ENCODE measurements at places on chromosomes 5 and 9.

DNA sequence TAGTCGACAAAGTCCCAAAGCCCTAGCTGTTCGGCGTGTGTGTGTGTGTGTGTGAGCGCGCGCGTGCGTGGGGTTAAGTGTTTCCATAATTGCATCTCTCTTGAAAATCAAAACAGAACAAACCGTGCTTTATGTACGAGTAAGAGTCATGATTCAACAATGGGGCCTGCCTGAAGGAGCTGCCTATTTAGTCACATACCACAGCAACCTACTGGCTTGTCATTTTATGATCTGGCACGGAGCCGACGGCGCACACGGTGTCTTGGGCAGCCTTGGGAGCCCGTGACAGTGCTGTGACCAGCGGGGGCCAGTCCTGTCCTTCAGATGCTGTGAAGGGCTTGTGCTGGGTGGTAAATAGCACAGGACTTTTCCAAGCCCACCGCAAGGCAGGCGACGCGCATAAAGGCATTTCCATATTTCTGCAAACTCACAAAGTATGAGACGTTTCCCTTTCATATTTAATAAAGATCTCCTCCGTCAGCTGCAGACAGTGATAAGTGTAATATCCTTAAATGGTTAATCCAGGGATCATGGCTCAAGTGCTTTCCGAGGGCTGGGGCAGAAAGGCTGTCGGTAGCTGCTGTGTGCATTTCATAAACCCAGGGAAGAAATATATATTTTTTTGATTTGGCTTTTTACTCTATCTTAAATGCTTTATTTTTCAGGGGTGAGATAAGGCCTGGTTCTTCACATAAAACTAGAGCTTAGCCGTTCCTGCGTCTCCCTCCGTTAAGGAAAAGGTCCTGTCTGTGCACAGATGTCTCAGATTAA lies 270.2 kb upstream of the IRX1 start:
- DNase-seq, result no peak

DNA sequence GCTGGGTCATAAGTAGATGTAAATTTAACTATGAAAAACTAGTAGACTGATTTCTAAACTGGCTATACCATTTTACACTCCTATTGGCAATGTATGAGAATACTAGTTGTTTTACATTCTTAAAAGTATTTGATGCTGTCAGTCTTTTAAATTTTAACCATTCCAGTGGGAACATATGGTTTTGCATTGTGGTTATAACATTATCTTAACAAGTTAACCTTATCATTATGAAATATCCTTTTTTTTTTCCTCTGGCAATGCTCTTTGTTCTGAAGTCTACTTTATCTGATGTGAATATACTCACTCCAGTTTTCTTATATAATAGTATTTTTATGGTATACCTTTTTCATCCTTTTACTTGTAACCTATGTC lies 548.9 kb upstream of the CLINT1 start:
- DNase-seq, result no peak

DNA sequence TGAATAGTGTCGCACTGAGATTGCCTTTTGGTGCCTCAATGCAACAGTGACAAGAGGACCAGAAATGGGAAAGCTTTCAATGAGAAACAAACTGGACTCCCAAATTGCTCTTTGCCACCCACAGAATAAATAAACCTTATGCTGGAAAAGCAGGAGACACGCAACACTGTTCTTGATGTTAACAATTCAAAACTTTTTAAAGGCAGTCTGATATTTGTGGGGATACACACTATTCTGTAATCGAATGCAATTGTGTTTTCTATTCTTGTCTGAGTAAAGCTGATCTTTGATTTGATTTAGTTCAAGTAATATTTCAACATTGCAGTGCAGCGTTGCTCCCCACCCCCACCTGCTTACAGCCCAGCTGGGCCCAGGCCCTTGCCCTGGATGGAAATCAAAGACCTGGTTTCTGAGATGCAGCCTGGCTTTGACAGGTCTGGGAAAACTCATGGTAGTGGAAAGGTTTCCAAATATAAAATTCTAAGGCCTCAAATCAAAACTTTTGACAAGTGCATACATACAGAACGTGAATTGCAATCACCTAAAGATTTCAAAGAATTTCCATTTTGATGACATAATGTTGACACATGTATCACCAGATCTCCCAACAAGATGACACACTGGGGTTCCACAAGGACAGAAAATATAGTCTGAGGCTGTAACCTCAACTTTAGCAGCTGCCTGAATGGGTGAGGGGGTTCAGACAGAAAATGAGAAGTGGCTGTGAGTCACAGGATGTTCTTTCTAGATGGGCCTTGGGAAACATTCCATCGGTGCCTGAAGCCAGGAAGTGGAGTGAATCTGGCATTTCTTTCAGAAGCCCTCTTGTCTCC lies 55.1 kb downstream of the ABCA1 start:
- DNase-seq, result peak; percentile 20

- no peak for DNase-seq
Measured at GRCh38 chr9:112833081-112833480, 57.6 kb downstream of the SLC46A2 start.

- DNase-seq, result no peak
Measured at GRCh38 chr9:37503736-37504135, 18.0 kb downstream of the POLR1E start.

DNA sequence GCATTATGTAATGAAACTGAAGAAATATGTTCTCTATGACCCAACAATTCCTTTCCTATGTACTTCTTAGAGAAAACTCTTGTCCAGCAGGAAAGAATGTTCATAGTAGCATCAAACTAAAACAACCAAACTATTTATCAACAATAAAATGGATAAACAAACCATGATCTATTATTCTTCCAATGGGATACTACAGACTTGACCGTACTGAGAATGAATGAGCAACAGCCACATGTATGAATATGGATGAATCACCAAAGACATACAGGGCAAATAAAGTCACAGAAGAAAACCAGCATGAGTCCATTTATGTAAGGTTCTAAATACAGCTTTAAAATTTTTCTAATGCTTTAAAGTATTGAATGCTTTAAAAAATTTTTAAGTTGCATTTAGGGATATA lies 73.6 kb upstream of the SUSD1 start:
- no peak for DNase-seq

- DNase-seq, result no peak
Measured at GRCh38 chr9:34628656-34629490, at the start of gene ARID3C. ARID3C (minus strand) TSS chr9:34629066; CDS start chr9:34628014, 1,052 bp downstream.

DNA sequence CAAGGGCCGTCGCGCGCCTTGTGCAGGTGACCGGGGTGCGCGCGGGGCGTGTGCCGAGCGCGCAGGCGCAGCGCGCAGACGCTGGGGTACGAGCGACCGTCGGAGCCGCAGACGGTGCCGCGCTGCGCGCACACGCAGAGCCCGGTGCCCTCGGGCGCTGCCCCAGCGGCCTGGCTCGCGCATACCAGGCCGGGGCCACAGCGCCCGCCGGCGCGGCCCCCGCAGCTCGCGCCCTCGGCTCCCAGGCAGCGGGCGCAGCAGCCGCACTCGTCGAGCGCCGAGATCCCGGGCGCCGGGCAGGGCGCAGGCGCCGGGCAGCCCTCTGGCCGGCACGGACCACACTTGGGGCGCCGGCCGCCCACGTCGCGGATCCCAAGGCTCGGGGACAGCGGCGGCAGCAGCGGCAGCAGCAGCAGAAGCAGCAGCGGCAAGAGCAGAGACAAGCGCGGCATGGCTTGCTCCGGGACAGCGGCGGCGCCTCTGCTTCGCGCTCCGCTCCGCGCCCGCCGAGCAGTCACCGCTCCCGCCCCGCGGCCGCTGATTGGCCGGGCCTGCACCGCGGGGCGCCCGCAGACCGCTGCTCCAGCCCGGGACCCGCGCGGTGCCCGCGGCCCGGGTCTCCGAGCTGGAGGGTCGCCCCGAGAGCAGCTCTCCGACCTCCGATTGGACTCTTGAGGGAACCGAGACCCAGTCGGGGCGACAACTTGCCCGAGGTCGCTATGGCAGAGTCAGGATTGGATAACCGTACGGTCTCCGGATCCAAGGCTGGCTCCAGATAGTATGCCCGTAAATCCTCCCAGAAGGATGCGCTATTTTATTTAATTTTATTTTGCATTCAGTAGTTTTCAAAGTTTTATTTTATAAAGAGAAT lies at the start of gene IGFBPL1:
Gene IGFBPL1, minus strand, starts transcription at position 482 of the 871 bp plus-strand sequence. Its CDS starts 30 bp downstream, at position 452.
- no peak for DNase-seq

- DNase-seq, result no peak
Measured at GRCh38 chr9:134570711-134571325, 70.8 kb upstream of the COL5A1 start.

GRCh38 chr5:143436871-143437270 lies 33.4 kb upstream of the NR3C1 start:
- DNase-seq, result no peak

DNA sequence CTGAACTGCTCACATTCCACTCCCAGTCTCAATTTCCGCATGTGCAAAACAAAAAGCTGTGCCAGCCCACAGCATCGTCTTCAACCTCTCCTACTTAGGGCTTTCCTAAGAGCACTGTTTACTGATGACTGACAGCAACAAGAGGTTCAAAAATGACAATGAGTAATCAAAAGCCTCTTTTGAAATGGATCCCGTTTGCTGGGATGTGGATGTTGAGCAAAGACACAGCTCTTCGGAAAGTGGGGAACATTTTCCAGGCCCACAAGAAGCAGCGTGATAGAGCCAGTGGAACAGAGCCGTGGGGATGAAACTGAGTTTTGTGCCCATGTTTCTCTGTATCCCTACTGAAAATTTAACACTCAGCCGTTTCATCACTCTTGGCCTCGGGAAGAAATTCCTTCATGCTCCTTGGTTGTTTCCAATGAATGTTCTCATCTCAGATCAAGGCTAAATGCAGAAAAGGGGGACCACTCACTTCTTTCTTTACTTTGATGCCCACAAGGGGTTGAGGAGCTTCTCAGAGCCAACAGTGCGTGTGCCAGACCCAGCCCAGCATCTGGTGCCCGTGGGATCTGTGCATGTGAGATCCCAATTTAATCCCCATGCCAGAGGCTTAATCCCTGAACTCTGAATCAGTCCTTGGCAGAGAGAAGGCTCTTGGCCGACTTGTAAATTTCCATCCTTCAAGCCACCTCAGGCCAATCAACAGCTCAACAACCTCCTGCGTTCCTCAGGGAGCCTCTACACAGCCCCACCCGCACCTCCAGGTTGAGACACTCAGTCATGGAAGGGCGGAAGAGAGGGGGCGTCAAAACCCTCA lies 230.2 kb upstream of the DAPK1 start:
- DNase-seq, result no peak

- DNase-seq, result no peak
Measured at GRCh38 chr5:75964008-75964407, 119.2 kb upstream of the SV2C start.

DNA sequence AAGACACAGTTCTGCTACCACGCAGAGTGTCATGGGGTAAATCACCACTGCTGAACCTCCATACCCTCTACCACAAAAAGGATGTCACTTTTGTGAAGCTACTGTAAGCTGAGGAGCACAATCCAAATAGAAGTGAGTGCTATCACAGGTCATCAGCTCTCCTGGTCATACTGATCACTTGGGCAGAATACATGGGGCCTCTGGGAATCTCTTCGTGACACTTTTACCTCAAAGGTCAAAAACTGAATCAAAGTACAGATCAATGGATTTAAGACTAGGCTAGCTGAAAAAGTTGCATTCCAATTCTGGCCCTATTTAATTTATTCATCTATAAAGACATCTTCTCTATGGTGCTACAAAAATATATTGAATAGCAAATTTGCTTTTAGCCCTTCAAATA lies 115.5 kb downstream of the MPDZ start:
- DNase-seq, result no peak

DNA sequence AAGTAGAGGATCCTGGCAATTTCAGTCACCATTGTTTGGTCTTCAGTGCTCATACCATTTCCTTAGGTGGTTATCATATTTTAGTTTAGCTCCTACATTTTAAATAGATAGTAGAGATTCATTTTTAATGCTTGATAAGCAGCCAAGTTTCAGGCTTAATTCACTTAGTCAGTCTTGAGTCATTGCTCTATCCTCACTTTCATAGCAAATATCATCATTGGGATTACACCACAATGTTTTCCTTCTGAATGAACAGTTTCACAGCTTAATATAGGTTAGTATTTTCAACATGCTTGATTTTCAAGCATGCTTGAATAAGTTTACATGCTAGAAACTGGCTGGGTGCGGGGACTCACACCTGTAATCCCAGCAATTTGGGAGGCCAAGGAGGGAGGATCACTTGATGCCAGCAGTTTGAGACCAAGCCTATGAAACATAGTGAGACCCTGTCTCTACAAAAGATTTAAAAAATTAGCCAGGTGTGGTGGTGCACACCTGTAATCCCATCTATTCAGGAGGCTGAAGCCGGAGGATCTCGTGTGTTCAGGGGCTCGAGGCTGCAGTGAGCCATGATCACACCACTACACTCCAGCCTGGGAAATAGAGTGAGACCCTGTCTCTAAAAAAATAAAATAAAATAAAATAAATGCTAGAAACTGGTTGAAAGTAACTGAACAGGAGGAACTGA lies 339.9 kb downstream of the ADGRV1 start:
- DNase-seq, result no peak

GRCh38 chr5:33696411-33696810 lies 195.4 kb downstream of the ADAMTS12 start:
- no peak for DNase-seq

DNA sequence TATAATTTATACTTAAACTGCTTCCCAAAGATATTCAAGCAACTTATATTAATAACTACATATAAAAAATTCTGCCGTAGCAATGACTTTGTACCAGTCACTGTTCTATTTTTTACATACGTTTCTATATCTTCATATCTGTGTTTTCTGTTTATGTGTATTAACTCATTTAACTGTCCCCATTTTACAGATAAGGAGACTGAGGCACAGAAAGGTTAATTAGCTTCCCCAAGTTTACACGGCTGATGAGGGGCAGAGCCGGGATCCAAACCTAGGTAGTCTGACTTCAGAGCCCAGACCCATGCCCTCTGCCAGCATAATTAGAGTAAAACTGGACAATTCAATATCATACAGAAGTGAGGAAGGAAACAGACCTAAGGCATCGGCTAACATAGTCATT lies 259.7 kb upstream of the TUT7 start:
- DNase-seq, result no peak

- no peak for DNase-seq
Measured at GRCh38 chr9:126397056-126397455, 70.4 kb downstream of the MVB12B start.

- DNase-seq, result no peak
Measured at GRCh38 chr5:72428669-72429068, 78.5 kb downstream of the ZNF366 start.

GRCh38 chr5:43040287-43041098 lies at the start of gene ANXA2R:
ANXA2R (minus strand) TSS chr5:43040319; CDS start chr5:43040046, 273 bp downstream.
- peak; percentile 59 for DNase-seq

GRCh38 chr9:624935-625500 lies 216.5 kb upstream of the DMRT1 start:
- DNase-seq, result no peak

GRCh38 chr9:116280529-116280928 lies 126.9 kb downstream of the PAPPA start:
- no peak for DNase-seq

GRCh38 chr5:67286006-67286405 lies 89.4 kb upstream of the CD180 start:
- DNase-seq, result no peak

DNA sequence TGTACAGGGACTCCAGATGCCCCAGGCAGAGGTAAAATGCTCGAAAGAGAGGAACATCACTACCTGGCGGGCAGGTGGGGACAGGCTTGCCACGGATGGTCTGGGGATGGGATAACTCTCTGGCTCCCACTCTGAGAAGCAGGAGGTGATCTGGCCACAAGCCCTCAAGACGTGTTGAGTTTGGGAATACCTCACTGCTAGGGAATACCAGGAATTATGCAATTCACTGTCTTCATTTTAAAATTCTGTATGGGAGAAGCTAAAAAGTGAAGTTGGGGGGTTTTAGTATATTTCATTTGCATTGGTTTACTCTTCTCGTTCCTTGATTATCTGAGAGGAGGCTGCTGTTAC lies 510.4 kb downstream of the CCDC171 start:
- DNase-seq, result no peak

- DNase-seq, result no peak
Measured at GRCh38 chr5:1217596-1218206, 7.5 kb upstream of the SLC6A18 start.
